Stimulated activated memory B cell treated with anti-CD40 and anti-IgM and Interleukin-4, amounts not matched to agents 10 μg/mL and 1 μg/mL and 100 μg/mL, for 72 hours (primary cell): ENCODE measurements at places on chromosomes 1 and 21.

- no peak for ATAC-seq
Observed at GRCh38 chr1:184390889-184391288, 4.1 kb downstream of the C1orf21 start.

GRCh38 chr1:75430526-75430925 is 180.4 kb downstream of the SLC44A5 start:
- no peak for ATAC-seq

DNA sequence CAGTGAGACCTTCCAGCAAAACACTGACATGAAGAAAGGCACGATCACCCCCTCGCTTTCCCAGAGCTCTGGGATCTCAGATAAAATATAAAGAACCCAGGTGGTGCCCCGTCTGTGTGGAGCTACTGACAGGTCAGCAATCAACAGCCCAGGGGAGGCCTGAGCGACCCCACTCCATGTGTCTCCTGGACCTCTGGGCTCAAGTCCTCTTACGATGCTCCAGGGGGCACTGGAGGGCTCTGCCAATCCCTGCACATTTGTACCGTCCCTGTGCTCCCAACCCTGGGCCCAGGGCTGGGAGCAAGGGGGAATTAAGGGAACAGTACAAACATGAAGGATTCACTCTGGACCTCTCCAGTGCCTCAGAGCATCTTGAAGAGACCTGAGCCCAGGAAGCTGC is 12.5 kb downstream of the S100A7A start:
- no peak for ATAC-seq

- ATAC-seq: peak; percentile 64
Observed at GRCh38 chr1:230632273-230632873, 9.9 kb upstream of the COG2 start.

- no peak for ATAC-seq
Observed at GRCh38 chr1:155305881-155306391, 2.7 kb upstream of the FDPS start.

GRCh38 chr1:39196244-39197215 is 8.0 kb upstream of the MACF1 start:
- ATAC-seq: peak; percentile 72

GRCh38 chr1:10815858-10816195 is 19.4 kb upstream of the CASZ1 start:
- no peak for ATAC-seq

- peak; percentile 84 for ATAC-seq
Observed at GRCh38 chr1:44786138-44786840, 1.7 kb downstream of the BEST4 start.

GRCh38 chr21:42612390-42612789 is 41.0 kb upstream of the PDE9A start:
- ATAC-seq: no peak

DNA sequence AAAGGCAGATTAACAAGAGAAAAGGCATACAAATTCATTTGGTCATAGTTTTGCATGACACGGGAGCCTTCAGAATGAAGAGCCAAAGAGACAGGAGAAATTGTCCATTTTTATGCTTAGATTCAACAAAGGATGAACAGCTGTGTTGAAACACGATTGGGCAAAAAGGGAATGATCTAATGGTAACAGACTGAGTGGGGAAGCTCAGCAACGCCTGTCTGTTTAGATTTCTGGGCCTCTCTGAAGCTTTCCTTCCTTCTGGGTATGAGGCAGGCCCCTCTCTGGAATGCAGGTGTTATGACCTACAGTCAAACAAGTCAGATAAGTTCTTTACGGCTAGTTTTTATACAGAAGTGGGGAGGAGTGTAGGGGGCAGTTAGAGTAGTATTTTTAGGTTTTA is 154.6 kb downstream of the RGS7 start:
- ATAC-seq: no peak

DNA sequence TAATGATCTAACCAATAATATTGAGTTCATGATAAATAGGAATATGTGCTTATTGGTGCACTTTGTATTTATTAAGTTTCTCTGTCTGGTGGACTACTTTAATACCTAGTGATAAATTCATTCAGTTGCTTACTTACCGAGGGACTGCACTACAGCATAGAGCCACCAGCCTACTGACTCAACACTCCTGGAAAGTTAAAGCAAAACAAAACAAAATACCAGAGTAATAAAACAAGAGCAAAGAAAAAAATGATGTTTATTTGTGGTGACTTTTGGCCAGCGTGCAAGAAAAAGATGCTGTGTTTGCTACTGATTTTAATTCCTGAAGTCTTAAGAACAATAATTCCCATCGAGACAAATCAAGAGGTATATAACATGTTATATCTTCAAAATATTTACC is 586.3 kb downstream of the PLA2G4A start:
- ATAC-seq: no peak

GRCh38 chr1:184056921-184057555 is 5.5 kb downstream of the TSEN15 start:
- no peak for ATAC-seq

DNA sequence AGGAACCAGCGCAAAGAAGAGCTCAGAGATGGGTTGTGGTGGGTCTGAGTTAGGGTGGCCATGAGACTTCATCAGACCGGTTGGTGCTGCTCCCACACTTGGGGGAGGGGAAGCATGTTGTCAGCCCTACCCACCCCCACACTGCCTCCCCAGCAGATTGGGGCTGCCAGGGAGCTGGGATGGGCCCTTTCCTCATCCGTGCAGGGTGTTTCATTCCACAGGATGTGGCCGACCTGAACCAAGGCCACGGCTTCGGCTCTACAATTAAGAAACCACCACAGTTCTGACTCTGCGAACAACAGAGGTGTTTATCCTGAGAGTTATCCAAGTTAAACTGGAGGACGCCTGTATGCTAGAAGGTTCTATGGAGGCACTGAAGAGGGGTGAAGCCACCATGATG is 171.2 kb downstream of the ETS2 start:
- no peak for ATAC-seq

- ATAC-seq: peak; percentile 77
Observed at GRCh38 chr1:167706931-167707877, 14.6 kb upstream of the MPZL1 start.

GRCh38 chr1:43671626-43672330 is 21.8 kb downstream of the KDM4A start:
- no peak for ATAC-seq

DNA sequence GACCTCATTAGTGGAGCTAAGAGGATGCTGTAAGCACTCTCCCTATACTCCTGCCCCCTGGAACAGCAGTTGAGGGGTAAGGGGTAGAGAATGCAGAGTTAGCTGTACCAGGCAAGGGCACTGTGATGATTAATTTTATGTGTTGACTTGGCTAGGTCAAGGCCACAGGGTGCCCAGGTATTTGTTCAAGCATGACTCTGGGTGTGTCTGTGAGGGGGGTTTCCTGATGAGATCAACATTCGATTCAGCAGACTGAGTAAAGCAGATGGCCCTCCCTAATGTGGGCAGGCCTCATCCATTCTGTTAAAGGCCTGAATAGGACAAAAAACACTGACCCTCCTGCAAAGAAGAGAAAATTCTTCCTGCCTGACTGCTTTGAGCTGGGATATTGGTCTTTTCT is 110.8 kb downstream of the KCND3 start:
- ATAC-seq: peak; percentile 75

- no peak for ATAC-seq
Observed at GRCh38 chr1:61474963-61475362, 250.0 kb downstream of the TM2D1 start.

GRCh38 chr1:235043234-235043633 is 85.4 kb downstream of the TOMM20 start:
- ATAC-seq: no peak

DNA sequence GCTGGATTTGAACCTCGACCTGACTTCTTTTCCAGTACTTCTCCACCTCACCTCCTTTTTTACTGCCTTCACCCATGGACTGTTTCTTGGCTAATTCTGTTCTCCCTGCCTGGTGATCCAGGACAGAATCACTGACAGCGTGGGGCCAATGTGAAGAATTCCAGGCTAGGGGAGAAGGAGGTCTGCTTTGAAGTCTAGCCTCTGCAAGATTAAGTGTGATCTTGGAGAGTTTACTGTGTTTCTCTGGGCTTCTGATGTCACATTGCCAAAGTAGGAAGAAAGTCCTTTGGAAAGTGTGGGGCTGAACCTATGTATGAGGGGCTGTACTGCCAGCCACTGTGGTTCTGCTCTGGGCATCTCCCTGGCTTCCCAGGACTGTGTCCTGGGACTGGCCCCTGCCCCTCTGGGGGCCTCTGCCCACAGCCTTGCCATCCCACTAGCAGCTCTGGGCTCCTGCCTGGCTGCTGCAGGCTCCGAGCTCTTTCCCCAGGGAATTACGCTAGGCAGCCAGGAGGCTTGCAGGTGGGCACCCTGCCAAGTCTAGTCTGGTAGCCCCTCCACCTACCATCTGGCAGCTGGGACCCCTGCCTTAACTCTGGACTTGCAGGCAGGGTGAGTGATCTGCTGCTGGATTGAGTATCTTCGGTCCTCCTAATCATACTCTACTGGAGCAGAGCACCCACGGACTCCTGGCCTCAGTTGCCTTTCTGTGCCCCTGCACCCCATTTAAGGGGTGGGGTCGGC is 52.2 kb downstream of the YARS1 start:
- no peak for ATAC-seq

- no peak for ATAC-seq
Observed at GRCh38 chr1:201609661-201610318, 70.9 kb downstream of the NAV1 start.

GRCh38 chr1:159800177-159800930 is 1.8 kb upstream of the FCRL6 start:
- ATAC-seq: peak; percentile 56

DNA sequence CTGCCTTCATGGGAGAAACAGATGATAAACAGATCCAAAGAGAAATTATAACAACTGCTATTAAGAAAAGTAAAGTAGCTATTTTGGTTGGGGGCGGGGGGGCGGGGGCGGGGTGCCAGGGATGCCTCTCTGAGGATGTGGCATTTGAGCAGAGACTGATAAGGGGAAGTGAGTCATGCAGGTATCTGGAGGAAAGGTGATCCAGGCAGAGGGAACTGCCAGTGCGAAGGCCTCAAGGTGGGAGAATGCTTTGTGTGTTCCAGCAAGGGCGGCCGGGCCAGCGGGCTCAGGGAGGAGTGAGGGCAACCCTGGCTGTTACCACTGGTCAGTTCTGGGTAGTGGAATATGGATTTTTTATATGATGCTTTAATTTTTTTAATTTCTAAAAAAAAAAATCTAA is 7.0 kb upstream of the TNFRSF1B start:
- ATAC-seq: no peak

GRCh38 chr1:155307247-155307740 is 1.4 kb upstream of the FDPS start:
- ATAC-seq: no peak

DNA sequence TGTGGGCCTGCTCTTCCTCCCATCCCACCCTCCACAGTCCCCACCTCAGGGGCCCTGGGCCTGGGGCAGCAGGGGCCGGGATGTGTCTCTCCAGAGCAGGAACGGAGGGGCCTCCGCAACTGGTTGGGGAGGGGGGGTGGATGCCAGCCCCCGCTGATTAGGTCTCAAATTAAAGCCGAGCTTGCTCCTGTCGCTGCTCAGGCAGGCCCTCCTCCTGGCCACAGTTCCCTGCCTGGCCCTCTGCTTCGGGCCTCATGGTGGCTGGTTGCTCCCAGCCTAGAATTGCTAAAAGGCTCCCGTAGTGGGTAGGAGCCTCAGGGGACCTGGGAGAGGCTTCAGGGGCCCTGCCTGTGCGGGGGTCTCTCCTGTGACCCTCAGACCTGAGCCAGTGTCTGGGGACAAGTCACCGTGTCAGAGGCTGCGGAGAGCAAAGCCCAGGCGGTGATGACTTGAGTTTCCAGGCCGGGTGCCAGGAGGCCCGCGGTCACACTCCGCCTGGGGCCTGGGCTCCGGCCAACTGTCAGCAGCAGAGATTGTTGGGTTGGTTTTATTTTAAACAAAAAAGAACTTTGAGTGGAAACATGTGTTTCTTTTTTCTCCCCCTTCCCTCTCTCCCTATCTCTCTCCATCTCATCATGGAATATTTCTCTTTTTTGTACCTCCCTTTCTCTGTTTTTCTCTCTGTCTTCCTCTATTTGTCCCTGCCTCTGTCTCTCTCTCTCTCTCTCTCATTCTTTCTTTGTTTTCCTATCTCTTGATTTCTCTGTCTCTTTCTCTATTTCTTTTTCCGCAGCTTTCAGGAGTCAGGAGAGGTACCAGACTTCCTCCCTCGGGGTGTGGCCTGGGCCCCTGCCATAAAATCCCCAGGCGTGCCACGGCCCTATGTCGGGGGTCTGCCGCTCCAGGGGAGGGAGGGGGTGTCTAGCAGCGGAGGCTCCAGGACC is 20.0 kb upstream of the EPHA2 start:
- no peak for ATAC-seq

- ATAC-seq: no peak
Observed at GRCh38 chr1:36951292-36951750, 83.0 kb downstream of the GRIK3 start.

DNA sequence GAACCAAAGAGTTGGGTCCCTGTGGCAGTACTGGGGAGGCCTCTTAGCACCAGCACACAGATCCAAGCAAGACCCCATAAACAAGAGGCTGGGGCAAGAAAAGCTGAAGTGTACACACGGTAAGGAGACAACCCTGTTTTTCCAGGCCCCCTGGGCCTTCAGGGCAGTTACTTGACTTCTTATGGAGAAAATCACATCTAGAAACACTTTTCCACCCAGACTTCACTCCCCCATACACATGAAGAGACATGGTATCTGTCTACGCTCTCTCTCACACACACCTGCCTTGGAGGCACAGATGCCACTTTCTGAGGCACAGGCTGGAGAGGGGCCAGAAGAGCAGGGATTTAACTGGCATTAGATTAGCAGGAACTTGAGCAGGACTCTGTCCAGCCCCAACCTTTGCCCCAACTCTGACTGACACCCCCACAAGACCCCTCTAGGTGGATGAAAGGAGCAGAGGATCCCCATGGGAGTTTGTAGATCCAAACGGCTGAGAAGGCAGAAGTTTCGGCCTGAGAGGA is 2.2 kb downstream of the CERS2 start:
- ATAC-seq: no peak

DNA sequence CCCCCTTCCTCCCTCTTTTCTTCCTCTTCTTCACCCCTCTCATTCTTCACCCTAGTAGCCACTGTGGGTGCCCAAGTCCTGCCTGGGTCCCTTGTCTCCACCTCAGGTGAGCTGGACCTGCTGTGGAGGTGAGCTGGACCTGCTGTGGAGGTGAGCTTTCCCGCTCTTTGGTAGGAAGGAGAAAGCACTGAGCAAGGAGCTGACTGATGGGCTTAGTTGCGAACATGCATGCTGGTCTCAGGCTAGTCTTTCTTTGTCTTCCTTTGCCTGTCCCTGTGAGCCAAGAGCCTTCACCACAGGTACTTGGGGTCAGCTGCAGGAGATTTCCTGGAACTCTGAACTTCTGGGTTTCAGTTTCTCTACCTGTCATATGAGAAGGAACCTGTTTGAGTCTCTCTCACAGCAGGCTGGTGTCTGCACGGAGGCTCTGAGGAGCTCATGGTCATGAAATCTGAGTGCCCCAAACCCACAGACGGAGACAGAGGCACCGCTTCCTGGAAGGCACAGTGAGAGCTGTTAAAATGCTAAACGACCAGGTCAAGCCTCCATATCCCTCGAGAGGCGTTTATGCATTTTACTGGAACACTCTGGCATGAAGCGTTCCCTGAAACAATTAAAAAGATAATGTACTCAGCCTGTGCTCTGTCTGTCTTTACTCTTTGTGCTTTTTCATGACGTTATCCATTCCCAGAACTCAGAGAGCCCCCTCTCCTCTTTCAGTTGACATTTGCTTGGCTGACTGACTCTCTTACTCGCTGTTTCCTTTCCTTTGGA is 69.5 kb downstream of the RHOU start:
- peak; percentile 61 for ATAC-seq
